Kidney epithelial cell (primary cell): ENCODE measurements at places on chromosomes 1 and 21. TPM values are rescaled to one million over a fixed set of nuclear protein-coding genes. Genes with fewer than 3 reads are reported as not detected.

The EFNA3 gene
- 1.6 and 1.7 TPM in 2 replicates for total RNA-seq

The TXNDC12 gene
- 62.1 and 62.8 TPM in 2 replicates for total RNA-seq

GRCh38 chr1:224333939-224334786 is 4.2 kb upstream of the NVL start:
- DNase-seq: no peak

DNA sequence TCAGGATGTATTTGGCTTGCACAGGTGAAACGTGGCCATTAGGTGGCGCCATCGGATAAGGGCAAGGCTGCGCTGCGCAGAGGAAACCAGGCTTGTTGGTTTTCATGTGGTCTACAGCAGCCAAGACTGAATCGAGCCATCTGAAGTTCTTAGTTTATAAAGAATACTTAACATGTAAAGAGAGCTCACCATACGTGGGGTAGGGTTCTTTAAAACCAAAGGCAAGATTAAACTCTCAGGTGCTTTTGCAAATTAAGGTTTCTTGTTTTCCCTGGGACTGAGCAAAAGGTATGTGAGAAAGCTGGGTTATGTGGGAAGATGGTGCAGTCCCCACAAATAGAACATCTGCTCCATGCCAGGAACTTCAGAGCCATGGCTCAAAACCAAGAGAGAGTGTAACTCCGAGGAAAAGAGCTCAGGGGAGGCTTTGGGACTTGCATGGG is 9.3 kb downstream of the MASP2 start:
- peak; percentile 43 for DNase-seq

DNA sequence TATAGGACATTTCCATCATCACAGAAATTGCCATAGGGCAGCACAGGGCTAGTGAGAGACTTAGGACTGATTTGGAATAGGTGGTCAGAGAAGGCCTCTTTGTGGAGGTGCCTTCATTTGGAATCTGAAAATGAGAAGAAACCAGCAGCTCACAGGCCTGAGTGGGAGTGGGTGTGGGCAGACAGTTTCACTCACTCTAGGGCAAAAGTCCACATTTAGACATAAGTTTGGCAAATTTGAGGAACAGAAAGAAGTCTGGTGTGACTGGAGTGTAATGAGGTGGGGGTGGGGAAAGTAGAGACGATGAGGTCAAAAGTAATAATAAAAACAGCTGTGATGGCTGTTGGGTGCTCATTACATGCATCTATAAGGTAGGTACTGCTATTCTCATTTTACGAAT is 22.4 kb upstream of the BCAR3 start:
- no peak for DNase-seq

DNA sequence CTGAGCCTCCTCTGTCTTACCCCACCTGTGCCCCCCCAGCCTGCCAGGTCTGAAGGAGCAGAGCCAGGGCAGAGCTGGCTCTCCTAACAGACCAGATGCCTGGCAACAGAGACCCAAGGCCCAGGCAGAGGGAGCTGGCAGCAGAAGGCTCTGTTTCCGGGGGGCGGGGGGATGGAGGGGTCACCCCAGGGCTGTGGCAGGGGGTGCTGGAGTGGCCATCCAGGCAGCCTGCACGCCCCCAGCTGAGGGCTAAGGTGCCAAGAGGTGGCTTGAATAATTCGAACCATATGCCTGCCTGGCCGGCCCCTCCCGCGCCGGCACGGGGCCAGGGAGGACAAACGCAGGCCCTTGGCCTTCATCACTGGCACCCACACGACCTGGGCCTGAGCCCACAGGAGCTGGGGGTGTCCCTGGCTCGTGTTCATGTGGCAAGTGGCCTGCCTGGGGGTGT is 16.0 kb upstream of the PLEKHG5 start:
- DNase-seq: no peak
